EL (cell line): ENCODE measurements at places on chromosomes 1 and 21.

GRCh38 chr1:2115702-2116341 is 65.6 kb downstream of the PRKCZ start:
- DNase-seq = peak; percentile 28

GRCh38 chr1:44806025-44806703 is 987 bp downstream of the DYNLT4 start:
- no peak for DNase-seq

DNA sequence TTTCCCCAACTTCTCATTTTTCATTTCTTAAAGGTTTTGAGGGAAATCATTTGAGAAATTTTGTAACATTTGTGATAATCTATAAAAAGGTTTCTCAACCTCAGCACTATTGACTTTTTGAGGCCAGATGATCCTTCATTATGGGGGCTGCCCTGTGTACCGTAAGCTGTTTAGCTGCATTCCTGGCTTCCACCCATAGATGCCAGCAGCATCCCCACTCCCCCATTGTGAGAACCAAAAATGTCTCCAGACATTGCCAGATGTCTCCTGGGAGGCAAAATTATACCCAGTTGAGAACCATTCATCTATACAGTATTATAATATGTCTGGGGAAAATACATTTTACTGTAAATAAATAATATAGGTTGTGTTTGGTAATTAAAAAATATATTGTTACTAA is 146.0 kb downstream of the PBX1 start:
- no peak for DNase-seq

DNA sequence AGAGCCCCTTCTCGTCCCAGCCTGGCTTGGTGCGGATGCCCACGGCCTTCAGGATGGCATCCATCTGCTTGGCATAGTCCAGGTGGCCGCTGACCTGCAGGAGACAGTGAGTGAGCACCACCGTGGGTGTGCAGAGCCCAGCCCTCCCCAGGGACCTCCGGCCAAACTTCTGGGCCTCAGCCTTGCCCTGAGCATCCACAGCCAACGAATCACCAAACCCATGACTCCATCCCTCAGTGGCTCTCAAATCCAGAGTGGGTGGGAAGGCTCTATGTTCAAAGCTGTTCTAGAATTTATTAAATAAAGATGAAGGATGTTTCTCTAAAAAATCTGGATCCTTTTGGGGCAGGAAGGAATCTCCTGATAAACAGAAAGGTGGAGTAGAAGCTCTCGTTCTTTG is 18.7 kb downstream of the HTR6 start:
- no peak for DNase-seq

DNA sequence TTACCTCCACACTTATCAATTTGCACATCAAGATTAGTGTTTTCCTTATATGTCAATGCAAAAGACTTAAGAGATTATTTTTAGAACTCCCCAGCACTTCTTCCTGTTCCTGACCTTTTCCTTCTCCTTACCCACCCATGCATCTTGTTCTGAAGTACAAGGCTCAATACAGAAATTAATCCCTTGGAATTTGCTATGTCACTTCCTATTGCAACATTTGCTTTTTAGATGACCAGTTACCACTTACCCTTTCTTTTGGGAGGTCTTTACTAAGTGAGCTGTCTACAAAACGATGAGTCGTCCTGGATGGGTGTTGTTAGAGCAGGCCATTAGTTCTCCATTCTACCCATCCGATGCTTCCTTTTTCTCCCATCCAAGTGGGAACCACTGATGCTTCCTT is 221.2 kb downstream of the FMN2 start:
- peak; percentile 94 for DNase-seq

- DNase-seq = peak; percentile 35
Measured at GRCh38 chr1:77534456-77534855, 148.0 kb downstream of the ZZZ3 start.

DNA sequence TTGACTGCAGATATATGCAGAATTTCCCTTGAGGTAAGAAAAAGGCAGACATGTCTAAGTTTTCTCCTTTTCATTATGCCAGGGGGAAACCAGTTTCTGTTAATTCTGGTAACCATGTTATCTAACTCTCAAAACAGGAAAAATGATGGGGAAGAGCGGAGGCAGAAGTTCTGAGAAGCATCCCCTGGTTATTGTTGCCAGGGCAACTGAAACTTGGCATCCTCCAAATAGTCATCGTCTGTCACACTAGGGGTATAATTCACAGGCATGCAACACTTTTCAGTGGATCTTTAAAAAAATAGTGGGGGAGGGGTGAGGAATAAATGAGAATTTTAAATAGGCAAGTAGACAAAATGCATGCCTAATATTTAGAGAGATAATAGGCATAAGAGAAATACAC is 715.3 kb upstream of the CXADR start:
- no peak for DNase-seq

DNA sequence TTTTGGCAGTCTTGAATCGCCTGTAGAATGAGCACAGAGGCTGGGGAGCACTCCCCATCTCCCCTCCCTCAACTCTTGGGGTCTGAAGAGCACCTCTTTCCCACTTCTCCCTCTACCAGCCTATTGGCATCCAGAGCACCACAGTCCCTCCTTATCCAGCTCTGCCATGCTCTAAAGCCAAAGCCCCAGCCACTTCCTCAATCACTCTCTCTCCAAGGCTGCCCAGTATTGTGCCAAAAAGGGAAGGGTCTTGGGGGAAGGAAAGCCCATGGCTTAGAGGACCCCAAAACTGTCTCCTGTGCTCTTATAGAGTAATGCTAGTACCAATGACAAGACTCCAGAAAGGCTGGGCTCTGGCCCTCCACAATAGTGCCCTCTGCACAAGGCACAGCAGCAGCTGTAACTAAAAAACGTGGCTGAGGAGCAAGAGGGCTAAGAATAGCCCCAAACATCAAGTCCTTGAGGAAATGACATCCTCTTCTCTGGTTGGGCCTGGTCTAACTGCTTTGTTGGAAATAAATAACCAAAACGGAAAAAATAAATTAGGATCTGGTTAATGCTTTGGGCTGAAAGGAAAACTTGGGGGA is 28.4 kb downstream of the SLC27A3 start:
- no peak for DNase-seq

GRCh38 chr1:16348414-16349182 is 3.7 kb downstream of the FBXO42 start:
- DNase-seq = peak; percentile 89

GRCh38 chr1:29290414-29290985 is 54.2 kb downstream of the PTPRU start:
- peak; percentile 27 for DNase-seq

DNA sequence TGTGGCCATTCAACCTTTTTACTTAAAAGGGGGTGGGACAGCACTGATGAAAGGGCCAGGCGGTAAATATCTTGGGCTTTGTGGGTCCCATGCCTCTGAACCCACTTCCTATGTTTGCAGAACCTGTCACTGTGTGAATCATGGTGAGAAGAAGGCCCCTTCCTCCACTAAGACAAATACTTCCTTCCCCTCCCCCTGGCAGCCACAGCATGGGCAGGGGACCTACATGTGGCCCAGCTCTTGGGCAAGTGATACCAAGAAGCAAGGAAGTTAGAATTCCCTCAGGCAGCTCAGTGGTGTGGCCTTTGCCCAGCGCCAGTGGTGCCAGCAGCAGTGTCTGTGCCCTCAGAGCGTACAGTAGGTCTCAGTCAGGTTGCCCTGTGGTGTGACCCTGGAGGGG is 168.6 kb downstream of the TRIM33 start:
- DNase-seq = no peak

GRCh38 chr1:209815490-209815889 is 9.5 kb upstream of the IRF6 start:
- no peak for DNase-seq

- DNase-seq = no peak
Measured at GRCh38 chr1:15885269-15885668, 37.8 kb downstream of the SPEN start.

DNA sequence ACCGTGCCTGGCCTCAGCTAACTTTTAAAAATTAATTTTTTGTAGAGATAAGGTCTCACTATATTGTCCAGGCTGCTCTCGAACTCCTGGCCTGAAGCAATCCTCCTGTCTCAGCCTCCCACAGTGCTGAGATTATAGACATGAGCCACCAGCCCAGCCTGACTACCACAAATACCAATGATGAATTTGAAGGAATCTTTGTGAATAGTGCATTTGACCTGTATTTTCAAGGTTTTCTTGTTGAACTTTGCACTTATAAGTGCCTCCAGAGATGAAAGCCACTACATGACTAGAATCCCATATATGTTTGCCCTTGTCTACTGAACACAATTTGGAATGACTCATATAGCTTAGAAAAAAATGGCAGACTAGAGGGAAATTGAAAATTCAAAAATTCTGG is 297.3 kb downstream of the NFIA start:
- no peak for DNase-seq

GRCh38 chr1:153503766-153504165 is 32.0 kb downstream of the S100A6 start:
- DNase-seq = no peak

DNA sequence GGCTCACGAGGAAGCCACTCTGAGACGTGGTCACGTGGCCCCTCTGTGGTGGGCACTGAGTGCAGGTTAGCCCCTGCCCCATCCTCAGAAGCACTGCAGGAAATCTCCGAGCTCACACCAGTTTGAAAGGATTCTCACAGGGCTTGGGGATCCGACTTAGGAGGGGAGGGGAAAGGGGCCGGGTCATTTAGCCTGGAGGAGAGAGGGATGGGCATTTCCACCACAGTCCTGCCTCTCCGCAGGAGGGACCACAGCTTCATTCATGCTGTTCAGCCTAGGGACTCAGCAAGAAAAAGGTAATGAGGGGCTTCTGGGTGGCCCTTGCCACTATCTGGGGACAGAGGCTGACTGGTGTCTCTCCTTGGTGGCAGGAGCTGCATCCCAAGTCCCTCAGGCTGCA is 126.5 kb downstream of the NPHP4 start:
- no peak for DNase-seq

- no peak for DNase-seq
Measured at GRCh38 chr1:21510885-21511578, 1.8 kb downstream of the ALPL start.

GRCh38 chr1:165898837-165899236 is 71.4 kb downstream of the UCK2 start:
- DNase-seq = peak; percentile 99

GRCh38 chr1:178945763-178946266 is 74.9 kb upstream of the ANGPTL1 start:
- no peak for DNase-seq

DNA sequence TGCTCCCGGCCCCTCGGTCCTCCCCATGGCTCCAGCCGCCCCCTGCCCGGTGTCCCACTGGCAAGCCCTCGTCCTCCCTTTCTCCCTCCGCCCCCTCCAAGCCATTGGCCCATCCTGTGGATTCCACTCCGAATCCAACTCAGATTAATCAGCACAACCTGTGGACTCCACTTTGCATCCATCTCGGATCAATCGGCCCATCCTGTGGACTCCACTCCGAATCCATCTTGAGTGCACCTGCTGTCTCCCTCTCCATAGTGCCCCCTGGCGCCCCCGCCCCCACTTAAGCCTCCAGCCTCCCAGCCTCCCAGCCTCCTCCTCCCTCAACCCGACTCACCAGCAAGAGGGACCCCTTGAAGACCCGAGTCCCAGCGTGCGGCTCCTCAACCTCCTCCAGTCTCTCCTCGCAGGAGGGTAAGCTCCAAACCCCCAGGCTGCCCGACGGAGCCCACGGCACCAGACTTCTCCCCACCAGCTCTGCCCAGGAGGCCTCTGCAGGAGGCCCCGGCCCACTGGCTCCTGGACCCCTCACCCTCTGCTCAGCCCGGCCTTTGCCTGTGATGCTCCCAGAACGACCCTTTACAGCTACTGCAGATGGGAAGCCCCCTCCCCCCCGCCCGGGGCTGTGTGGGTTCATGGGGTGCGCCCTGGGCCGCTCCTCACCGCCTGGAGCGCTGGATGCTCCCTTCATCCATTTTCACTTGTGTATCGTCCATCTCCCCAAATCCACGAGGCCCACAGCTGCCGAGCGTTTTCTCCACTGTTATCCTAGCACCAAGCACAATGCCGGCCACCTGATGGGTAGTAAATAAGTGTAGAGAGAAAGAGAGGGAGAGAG is 40.6 kb upstream of the TSPEAR start:
- DNase-seq = no peak

GRCh38 chr1:206637605-206638004 is 2.3 kb downstream of the DYRK3 start:
- DNase-seq = no peak

DNA sequence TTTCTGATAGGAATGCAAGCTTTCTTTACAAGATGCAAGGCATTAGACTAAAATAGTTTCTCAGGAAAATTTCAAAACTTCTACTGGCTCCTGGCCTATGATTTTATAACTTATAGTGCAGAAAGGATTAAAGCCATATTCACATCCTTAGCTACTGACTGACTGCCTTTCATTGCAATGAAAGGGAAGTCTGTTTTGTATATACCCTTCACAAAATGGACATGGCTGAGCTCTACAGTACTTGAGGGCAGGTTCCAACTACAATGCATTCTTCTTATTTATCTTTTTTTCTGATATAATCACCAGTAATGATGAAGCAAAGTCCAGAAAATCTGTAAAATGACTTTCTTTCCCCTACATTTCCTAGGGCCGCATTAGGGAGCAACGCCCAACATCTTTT is 100.5 kb upstream of the ESRRG start:
- no peak for DNase-seq

DNA sequence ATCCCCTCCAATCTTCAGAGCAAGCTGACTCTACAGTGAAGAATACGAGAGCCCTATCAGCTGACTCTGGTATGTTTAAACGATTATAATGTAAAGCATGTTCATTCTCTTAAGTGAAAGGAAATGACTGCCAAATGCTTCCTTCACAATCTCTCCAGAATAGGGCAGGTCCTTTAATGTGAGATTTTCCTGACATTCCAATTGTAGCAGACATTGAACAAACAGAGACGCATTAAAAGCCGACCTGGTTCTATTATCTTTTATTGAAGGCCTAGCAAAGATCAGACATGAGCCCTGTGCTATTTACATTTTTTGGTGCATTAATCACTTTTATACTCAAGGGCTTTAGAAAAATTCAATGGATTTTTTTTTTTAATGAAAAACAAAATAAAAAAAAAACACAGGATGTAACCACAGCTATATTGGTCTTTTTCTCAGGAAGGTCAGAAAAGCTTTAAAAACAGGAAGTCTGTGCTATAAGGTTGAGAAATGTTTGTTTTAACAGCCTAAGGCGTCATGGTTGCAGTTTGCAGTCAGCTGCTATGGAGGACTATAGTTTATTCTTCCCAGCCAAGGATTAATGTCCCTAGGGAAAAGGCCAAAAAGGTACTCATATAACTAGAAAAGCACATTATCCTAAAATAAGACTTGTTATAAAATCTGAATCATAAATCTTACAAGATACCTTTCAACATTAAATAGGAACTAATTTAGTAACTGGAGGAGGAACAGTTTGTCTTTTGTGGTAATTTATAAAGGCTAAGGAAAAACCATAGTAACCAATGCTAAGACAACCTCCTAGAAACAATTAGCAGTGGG is 104.8 kb downstream of the RERE start:
- peak; percentile 83 for DNase-seq

- no peak for DNase-seq
Measured at GRCh38 chr1:205676597-205676996, 3.7 kb downstream of the SLC45A3 start.

DNA sequence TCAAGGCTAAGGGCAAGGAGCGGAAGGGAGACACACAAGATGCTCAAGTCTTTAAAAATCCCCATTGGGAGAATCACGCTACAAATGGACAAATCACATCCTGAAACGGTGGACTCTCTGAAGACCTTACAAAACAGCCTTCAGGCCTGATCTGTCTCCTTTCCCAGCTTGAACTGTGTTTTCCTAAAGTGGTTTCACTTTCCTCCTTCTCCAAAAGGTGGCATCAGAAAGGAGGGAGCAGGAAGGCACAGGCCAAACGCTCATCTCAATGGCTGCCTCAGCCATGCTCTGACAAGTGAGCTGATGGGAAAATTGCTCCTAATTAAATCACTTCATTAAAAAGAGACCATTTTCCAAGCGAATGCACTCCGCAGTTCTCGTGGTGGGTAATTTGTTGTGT is 47.7 kb downstream of the UTP25 start:
- peak; percentile 60 for DNase-seq
